Ovary (tissue), 10 donors: ENCODE measurements at places on chromosomes 5 and 9. TPM values are rescaled to one million over a fixed set of nuclear protein-coding genes. Genes with fewer than 3 reads are reported as not detected.

- H3K4me3 ChIP-seq = peak overlapping the region; percentile 29
- no peaks in the 10 kb centered on the region for H3K36me3 ChIP-seq
- no peaks in the 10 kb centered on the region for H3K27me3 ChIP-seq
- peaks cover 9% of the 10 kb centered on the region for H3K4me1 ChIP-seq
- no peak for DNase-seq
Measured at GRCh38 chr9:129886226-129887174, 51.2 kb downstream of the USP20 start.

Gene GPR21
- 1.7 TPM for total RNA-seq

Gene C9
- not detected for total RNA-seq

DNA sequence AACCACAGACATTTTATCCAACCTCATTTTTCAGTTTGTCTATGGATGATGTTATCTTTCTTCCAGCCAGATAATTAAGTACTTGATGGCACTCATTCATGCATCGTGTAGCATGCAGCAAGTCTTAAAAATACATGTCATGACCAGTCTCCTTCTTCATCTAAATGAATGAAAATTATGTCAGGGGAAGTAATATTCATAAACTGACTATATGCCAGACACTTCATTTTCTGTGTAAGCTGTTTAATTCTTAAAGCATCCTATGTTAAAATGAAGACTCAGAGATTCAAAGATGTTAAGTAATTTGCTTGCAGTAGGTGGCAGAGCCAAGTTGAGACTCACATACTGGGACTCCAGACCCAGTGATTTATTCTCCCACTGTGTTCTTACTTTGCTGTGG, 181.7 kb upstream of the CD180 start:
- no peak for DNase-seq
- H3K27me3 ChIP-seq = no peaks in the 10 kb centered on the region
- H3K4me1 ChIP-seq = no peaks in the 10 kb centered on the region
- no peak overlapping the region for H3K4me3 ChIP-seq

DNA sequence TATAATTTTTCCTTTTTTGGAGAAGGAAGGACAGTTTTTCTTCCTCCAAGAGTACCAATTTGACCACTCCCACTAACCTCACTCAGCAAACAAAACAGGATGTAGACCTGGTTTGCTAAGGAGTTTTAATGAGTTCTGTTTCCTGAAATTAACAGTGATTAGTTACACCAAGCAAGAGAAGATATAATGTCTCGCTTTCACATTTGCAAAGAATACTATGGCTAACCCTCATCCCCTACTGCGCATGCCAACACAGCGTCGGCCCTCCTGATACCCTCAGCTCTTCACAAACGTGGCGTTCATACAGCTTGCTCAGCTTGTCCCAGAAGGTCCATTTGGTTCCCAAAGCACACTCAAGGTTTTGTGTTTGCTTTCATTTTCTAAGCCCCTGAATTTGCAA, 41.9 kb upstream of the IPPK start:
- H3K4me3 ChIP-seq = no peak overlapping the region
- no peaks in the 10 kb centered on the region for H3K27me3 ChIP-seq
- H3K4me1 ChIP-seq = peaks cover 6% of the 10 kb centered on the region
- no peaks in the 10 kb centered on the region for H3K36me3 ChIP-seq
